Stimulated activated naive CD8-positive, alpha-beta T cell treated with anti-CD3 and anti-CD28 coated beads, Interleukin-15, Interleukin-2, amounts not matched to agents 100 U/mL and 50 U/mL, for 24 hours (primary cell): ENCODE measurements at places on chromosomes 1 and 21.
A peak's percentile ranks its signal among the peaks of the same experiment; 100 is the strongest.

DNA sequence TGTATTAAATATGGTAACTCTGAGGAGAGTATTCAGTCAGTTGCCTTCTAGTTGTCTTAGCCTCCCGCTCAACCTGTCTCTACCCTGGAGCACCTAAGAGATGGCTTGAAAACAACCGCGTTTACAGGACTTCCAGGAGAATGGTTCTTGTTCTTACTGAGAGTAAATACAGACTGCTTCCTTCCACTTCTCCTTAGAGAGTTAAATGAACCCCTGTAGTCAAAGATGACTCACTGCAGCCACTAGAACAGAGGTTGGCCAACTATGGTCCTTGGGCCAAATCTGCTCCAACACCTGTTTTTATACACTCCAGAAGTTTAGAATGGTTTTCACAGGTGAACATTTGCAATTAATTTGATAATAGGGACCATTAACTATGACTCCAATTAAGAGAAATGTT, 60.1 kb upstream of the ASB17 start:
- DNase-seq, result no peak

DNA sequence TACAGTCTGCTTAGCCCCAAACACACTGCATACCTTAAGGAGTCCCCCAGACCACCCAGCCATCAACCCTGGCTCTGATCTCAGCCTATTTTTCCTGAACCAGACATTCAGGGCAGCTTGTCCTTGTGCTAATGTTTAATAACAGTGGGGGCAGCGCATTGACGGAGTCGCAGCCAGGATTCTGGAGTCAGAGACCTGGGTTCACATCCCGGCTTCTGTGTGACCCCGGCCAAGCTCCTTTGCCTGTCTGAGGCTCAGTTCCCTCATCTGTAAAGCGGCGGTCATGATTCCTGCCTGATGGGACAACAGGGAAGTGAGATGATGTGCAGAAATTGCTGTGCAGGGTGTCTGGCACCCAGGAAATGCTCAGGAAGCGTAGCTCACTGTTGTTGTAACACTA, 63.1 kb downstream of the MATN1 start:
- no peak for DNase-seq

- DNase-seq, result peak; percentile 33
Measured at GRCh38 chr1:46413596-46413985, 19.5 kb downstream of the FAAH start.

DNA sequence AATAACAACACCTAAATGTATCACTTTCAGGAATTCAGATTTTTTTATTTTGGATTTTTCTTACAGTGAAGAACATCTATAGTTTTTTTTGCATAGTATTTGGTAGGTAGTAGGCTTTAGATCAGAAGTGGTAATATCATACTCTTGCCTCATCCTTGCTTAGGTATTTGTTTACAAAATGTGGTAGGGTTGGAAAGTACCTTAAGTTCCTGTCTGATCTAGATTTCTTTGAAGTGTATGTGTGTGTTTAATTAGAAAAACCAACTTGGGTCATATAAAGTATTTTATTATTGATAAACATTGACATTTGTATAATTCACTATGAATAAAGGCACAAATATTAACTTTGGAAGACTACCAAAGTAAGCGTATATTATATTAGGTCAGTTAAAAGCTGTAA, 85.3 kb upstream of the GPR88 start:
- DNase-seq, result no peak

- no peak for DNase-seq
Measured at GRCh38 chr1:240909701-240910457, 297.9 kb upstream of the GREM2 start.

GRCh38 chr1:205065666-205066065, 18.6 kb downstream of the TMEM81 start:
- DNase-seq, result no peak

- no peak for DNase-seq
Measured at GRCh38 chr1:35588197-35588910, 15.2 kb downstream of the TFAP2E start.

GRCh38 chr1:201648066-201648906, 109.4 kb downstream of the NAV1 start:
- peak; percentile 5 for DNase-seq

- DNase-seq, result no peak
Measured at GRCh38 chr1:43830802-43831201, 102.8 kb upstream of the ARTN start.

GRCh38 chr1:69284508-69284907, 283.2 kb upstream of the LRRC7 start:
- DNase-seq, result no peak

GRCh38 chr1:230194525-230194924, 127.5 kb downstream of the GALNT2 start:
- DNase-seq, result no peak

GRCh38 chr1:204520834-204521709, 4.9 kb downstream of the MDM4 start:
- DNase-seq, result peak; percentile 38

DNA sequence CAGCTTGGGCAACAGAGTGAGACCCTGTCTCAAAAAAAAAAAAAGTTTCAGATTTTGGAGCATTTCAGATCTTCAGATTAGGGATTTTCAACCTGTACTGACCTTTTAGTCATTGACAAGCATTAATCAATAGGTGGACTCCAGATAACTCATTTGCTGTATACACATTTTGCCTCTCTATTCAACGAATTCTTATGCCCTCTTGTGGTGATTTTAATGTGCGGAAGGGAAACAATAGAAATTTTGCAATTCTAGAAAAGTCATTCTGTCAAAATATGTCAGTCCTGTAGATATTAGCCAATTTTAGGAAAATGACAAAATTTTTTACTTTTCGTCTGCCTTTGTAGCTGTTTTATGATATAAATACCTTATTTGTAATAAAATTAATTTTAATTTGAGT, 11.6 kb upstream of the OR2G2 start:
- no peak for DNase-seq

DNA sequence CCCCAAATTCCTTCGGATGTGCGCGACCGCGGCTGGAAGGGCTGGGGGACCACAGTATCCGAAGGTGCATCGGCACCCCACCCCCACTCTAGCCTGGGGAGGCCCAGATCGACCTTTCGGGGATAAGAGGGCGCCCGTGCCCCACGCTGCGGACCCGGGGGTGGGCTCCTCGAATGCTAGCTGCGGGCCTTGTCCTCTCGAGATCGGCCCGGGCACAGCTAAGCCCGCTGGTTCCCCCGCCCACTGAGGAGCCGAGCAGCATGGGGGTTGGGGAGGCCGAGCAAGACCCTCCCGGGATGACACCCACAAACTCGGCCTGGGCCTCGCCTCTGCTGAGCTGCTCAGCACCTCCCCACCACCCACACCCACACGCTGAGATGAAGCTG, 653 bp upstream of the IFFO2 start:
- DNase-seq, result peak; percentile 42
